ENCODE measurements at places on chromosomes 16 and 17.

GRCh38 chr17:74778960-74779359, 2.8 kb upstream of the NAT9 start:
- no peak for DNase-seq

- DNase-seq: no peak
Measured at GRCh38 chr16:86122681-86123342, 223.8 kb downstream of the IRF8 start.

- DNase-seq: no peak
Measured at GRCh38 chr17:62807812-62808575, at the start of gene MARCHF10. MARCHF10 (minus strand) TSS chr17:62808314; CDS start chr17:62801735, 6,579 bp downstream.

- DNase-seq: no peak
Measured at GRCh38 chr16:66521951-66522771, 27.8 kb downstream of the TK2 start.

GRCh38 chr16:10130538-10130937, 51.7 kb downstream of the GRIN2A start:
- DNase-seq: no peak

GRCh38 chr17:70658317-70658716, 489.0 kb downstream of the KCNJ2 start:
- DNase-seq: no peak

- DNase-seq: no peak
Measured at GRCh38 chr16:51931653-51932052, 615.3 kb downstream of the TOX3 start.

DNA sequence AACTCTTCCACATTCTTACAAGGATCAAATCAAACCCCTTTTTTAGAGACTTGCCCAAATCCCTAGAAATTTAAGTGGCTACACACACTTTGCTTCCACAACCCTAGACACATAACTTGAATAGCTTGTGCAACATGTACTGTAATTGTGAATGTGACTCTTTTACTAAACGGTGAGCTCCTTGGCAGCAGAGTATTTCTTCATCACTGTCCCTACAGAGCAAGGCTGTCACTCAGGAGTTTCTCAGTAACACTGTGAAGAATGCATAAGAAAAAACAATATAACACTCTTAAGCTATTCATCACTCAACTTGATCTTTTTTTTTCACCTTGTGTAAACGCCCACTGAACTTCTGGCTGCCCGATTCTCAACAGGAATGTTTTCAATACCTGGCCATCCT, 53.8 kb upstream of the ADAMTS18 start:
- DNase-seq: no peak

- no peak for DNase-seq
Measured at GRCh38 chr16:16042076-16042475, 92.7 kb downstream of the ABCC1 start.

- DNase-seq: no peak
Measured at GRCh38 chr17:82938873-82939620, 99.2 kb upstream of the ZNF750 start.

DNA sequence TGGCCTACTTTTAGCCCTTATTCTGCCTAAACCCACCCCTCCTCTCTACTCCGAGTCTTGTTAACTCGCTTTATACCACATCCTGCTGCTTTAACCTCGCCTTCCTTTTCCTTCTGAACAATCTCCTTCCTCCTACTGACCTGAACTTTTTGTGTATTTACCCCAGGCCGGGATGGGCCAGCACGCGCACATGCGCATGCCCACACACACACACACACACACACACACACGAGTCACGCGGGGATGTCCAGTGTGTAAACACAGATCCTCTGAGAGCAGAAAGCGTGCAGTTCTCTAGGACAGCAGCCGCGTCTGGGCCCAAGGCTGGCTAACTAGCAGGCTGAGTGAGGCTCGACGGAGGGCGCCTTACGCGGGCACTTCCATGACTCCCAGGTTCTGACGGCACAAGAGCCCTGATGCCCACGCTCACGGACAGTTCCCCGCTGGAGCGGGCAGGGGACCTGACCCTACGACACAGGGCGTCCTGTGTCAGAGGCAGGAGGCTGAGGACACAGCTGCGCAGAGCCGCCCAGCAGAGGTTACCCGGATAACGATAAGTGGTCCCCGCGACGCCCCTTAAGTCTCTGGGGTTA, 610 bp downstream of the PIK3R5 start:
- DNase-seq: no peak

DNA sequence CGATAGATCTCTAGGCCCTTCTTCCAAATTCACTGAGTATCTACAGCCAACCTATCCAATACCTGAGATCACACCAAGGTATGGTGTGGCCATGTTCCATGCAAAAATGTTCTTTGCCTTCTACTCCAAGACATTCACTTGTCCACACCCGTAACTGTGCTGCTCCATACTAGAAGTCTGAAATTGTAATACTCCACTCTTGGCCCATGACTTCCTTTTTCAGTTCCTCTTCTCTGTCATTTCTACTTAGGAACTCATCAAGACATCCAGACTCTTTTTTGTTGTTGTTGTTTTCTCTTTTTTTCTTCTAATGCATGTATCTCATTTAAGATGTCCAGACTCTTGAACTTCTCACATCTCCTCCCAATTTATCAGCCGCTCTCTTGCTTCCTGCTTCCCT, 42.5 kb upstream of the KSR1 start:
- DNase-seq: no peak

DNA sequence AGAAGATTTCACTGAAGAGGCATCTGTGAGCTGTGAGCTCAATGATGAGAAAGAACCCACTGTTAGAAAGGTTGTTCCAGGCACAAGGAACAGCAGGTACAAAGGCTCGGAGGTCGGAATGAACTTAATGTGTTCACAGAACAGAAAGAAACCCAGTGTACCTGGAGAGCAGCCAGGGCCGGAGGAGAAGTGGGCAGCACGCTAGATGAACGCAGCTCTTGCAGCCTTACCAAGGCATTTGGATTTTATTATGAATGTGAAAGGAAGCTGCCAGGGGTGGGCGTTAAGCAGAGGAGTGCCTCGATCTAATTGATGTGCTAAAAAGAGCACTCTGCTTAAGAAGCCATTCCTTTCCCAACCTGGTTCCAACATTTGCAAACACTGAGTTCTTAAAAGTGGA, 19.0 kb downstream of the EEF2K start:
- no peak for DNase-seq

DNA sequence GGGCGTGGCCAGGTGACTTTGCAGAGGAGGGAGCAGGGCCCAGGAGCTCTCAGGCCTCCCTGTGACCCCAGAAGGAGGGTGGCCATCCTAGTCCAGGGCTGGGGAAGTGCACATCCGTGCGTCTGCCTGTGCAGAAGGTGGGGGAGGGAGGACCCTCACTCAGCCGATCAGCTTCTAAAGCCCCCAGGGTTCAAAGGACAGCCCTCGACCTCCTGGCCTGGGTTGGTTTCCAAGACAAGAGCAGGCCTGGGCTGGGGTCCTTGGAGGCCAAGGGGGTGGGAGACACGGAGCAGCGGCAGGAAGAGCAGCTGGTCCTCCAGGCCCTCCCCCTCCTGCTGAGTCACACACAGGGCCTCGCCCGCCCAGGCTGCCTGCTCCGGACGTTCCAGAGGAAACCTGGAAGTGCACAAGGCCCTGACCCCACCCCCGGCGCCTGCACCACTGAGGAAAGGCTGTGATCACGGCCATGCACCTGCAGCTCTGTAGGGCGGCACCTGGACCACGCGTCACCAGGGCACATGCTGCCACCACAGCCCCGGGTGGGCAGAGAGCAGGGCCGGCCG, 67.1 kb upstream of the ZNF469 start:
- no peak for DNase-seq

DNA sequence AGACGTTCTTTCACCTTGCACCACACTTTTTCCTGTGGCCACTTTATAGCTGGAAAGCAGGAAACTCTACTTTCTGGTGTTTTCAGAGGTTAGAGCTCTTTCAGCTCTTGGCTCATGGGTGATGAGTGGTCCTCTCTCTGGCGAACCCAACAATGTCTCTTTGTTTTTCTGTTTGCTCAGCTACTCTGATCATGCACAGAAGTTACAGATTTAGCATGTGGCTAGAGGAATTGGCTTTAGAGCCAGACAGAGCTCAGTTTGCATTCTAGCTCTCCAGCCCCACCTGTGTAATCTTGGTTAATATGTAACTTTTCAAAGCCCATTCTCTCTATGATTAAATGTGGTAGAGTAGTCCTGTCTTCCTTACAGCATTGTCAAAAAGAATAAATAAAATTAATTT, 225.2 kb downstream of the HAPSTR1 start:
- DNase-seq: no peak

DNA sequence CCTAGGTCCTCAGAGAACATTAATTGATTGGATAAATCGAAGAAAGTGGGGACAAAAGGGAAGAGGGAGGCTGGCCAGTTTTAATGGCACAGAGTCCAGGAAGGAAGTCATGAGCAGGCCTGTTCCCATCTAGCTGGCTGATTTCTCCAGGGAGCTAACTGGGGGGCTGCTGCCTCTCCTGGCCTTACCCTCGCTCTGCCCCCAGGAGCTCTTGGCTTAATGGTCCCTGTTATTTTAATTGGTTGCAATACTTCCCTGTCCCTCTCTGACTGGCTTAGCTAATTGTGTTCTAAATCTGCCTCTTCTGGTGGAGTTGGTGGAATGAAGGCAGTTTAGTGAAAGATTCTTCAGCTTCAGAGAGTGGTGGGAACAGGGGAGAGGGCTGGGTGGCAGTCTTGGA, 61.4 kb downstream of the MGAT5B start:
- no peak for DNase-seq
